Thyroid gland (tissue), 4 donors: ENCODE measurements at places on chromosomes 12 and 14.

DNA sequence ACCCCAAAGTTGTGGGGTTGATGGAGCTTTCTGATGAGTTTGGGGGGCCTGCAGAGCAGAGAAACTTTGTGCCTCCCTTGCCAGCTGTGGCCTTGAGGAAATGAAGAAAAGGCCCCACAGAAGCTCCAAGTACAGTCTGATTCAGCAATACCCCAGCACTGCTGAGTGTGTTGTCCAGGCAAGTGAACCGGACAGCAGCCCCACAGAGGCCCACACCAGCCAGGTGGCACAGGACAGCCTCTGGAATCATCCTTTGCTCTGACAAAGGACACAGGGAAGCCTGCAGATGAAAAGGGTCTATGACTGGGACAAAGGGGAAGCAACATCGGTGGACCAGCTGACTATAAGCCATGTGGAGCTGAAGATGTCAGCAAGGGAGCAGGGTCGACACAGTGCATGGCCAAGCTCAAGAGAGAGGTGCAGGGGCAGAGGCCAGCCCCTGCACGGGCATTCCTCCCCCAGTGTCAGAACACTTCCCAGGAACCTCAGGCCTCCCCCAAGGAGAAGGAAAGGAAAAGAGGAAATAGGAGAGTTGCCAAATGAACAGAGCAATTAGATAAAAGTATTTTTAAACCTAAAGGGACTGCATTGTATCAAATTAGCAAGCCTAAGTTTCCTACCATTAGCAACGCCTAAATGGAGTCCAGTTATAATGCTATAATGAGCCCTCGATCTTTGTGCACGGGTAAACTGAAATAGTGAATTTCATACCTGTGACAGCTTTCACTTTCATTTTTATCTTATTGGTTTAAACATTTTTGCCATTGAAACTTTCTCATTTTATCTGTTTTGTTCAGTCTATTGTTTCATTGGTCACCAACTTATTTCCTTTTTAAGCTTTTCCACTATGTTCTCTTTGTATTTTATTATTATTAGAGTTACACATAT, 46.3 kb upstream of the PTGDR start:
- no peak for DNase-seq

GRCh38 chr12:111436266-111436665, 30.5 kb downstream of the SH2B3 start:
- DNase-seq: no peak

DNA sequence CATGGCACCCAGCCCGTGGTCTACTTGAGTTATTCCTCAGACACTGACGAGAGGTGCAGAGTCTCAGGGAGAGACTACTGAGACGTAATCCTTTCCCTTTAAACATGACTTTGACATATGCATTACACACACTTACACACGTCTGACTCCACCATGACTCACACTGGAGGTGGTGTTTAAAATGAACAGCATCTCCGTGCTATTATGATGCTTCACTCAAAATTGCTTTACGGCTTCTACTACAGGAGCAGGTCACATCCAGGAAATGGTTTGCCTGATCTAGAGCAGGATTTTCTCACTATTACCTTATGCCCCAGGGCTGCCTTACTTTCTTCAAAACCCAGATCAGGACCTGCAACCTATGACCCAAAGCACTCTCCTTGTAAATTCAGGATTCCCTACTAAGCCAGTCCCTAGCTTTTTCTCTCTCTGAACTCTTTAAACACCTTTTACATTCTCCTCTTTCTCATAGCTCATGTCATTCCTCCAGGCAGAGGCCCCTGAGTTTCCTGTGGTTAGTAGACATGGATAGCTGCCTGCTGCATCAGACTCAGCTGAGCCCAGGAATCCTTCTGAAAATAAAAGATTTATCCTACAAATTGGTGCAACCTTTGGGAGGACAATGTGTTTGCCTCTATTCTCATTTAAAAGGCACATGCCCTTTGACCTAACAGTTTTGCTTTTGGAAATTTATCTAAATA, 31.2 kb downstream of the TMCC3 start:
- DNase-seq: no peak

- peak; percentile 84 for DNase-seq
These were observed 747 bp downstream of the HSPB8 start for GRCh38 chr12:119179335-119180021.

GRCh38 chr12:94267921-94268471, 119.6 kb downstream of the PLXNC1 start:
- DNase-seq: no peak

GRCh38 chr12:3263939-3264922, 187.1 kb downstream of the TSPAN9 start:
- DNase-seq: no peak

- peak; percentile 70 for DNase-seq
These were observed 12.9 kb upstream of the CALM1 start for GRCh38 chr14:90383731-90384542.

DNA sequence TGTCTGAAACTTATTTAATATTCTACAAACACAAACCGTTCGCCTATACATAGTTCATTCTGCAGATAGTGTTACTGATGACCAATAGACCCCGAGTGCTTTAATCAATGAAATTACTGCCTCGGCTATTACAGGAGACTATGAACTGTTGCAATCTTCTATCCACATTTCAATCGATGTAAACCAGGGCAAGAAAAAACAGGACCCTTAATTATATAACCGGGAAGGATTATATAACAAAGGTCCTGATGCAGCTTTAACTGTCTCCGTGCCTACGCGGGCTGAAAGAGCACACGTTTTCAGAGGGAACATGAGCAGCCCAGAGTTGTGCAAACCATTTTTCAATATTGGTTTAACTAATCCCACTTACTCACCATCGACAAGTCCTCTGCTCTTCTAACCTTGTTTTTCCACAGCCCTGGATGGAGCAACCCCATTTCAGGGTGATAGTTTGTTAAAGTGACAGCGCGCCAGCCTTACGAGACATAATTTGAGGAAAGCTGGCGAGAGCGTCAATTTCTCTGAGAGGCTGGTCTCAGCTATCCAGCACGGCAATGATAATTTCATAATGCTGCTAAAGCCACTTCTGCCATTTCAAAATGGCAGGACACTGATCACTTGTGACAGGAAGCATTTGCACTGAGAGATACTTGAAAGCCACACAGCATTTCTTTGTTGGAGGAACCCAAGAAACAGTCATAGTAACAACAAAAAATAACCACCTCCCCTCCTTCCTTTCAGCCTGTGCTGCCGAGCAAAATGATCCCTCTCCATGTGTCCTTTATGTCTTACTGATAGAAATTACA, 184.6 kb downstream of the FOXN3 start:
- DNase-seq: no peak

DNA sequence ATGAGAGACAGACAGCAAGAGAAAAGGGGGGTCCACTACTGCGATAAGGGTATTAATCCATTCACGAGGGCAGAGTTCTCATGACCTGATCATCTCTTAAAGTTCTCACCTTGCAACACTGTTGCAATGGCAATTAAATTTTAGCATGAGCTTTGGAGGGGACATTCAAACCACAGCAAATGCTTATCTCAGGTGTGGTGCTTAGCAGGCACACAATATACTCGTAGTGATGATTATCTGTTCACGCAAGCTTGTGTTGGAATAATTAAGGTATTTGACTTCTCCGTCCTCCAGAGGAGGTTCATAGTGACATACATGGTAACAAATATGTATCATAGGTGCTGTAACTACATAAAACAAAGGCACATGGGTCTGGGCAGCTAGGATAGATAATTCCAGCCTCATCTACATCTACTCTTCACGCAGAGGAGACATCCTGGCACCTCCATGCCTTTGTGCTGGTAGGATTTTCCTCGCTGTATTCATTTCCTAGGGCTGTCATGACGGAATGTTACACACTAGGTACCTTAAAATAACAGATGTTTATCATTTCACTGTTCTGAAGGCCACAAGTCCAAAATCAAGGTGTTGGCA, 221.2 kb downstream of the RBM19 start:
- DNase-seq: no peak

- DNase-seq: no peak
These were observed 40.9 kb downstream of the RTN1 start for GRCh38 chr14:59829469-59830337.

DNA sequence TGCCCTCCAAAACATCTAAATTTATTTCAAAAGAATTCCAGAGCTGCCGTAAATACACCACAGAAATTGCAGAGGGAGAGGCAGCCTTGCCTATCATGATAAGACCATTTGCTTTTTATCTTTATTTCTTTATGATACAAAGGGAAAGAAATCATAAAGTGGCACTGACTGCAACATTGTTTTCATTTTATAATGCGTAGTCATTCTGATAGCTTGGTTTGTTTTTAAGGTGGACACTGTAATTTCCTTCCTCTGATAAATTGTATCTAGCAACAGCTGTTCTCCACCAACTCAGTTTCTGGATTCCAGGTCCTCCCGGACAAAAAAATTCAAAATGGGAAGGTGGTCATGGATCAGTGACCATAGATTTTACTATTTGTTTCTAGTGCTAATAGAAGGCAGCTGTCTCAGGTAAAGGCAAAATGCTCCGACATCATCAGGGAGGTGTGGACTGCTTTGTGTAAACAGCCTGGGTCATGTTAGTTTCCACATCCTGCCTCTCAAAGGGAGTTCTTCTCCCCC, 623 bp upstream of the TSPAN8 start:
- DNase-seq: no peak
